C1 segment of cervical spinal cord (tissue), 14 donors: ENCODE measurements at places on chromosomes 16 and 17.
A peak's percentile ranks its signal among the peaks of the same experiment; 100 is the strongest.

DNA sequence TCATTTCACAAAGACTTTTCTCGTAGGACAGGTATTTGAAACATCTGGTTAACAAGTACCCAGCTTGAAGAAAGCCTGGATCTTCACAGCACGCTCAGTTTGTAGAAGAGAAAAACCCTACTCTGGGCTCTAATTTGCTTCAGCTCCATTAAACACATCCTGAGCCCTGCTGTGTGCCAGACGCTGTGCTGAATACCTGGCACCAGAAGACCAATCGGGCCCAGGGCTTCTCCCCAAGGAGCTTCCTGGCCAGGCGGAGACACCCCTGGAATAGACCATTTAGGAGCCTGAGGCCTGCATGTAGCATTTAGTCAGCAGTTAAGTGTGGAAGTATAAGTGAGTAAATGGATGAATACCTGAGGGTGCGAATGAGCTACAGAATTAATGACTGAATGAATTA is 8.9 kb upstream of the ABAT start:
- DNase-seq, result no peak

DNA sequence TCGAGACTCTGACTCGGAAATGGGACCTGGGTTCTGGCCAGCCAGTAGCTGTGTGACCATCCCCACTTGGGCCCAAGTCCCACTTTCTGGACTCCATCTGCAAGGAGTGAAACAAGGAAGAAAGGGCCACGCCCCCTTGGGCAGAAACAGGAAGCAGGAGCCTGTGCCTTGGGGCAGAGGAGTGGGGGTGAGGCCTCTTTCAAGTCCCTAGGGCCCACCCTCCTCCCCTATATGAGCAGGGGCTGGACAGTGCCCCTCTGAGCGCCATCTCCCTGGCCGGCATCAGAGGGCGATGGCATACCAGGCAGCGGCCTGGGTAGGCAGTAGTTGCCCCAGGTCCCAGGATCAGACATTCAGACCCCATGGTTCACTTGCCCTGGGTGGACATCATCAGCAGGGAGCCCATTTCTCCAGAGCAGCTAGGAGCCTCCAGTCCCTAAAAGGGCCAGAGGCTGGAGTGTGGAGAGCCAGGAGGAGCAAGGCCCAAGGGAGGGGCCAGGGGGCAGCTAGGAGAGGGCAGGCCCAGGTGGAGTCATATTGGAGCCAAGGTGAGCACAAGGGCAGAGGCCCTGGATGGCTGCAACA is 7.1 kb downstream of the BCAR1 start:
- peak; percentile 15 for DNase-seq

- no peak for DNase-seq
Observed at GRCh38 chr17:20095336-20096080, 86.3 kb downstream of the SPECC1 start.

GRCh38 chr16:65125322-65125721 is 3.5 kb upstream of the CDH11 start:
- DNase-seq, result no peak

DNA sequence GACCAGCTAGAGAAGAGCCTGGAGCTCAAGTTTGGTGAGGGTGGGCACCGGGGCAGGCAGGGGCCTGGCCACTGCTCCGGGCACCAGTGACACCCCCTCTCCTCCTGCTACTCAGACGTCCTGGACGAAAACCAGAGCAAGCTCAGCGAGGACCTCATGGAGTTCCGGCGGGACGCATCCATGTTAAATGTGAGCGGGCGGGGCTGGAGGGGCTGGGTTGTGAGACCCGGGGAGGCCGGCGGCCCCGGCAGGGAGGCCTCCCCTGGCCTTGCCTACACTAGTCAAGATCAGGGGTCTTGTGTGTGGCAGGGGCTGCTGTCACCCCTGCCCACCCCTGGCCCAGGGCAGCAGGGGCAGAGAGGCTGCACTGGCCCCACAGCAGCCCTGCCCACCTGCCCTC is 17.8 kb downstream of the TRAF7 start:
- no peak for DNase-seq

GRCh38 chr17:43464046-43464445 is 19.7 kb upstream of the DHX8 start:
- no peak for DNase-seq

DNA sequence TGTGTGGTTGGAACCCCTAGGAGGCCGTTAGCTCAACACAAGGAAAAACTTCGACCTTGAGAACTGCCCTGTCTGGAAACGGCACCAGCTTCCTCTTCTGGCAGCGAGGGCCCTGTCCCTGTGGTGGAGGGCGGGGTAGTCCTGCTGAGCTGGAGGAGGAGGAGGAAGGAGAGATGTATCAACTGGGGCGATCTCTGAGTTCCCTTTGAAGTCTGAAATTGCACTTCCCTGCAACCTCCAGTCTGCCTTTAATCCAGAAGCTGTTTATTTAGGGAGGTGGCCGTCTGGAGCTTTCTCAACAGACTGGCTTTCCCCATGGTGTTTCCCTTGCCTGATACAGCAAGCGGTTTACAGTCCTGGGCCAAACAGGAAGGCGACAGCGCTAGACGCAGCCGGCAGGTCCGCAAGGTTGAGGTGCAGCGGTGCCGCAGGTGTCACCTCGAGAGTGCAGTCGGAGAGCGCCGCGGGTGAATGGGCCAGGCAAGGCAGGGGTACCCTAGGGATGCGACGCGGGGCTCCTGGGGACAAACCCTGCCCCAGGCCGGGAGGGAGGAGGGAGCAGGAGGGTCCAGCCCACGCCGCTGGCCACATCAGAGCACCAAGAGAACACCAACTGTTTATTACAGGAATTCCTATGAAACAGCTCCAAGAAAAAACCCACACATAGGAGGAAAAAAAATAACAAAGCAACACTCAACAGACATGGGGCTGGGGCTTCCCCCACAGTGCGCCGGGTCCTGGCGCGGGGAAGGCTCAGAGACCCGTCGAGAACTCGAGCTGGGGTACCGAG is 11.4 kb upstream of the MRPS23 start:
- DNase-seq, result no peak

GRCh38 chr17:41989702-41990419 is 23.3 kb downstream of the CNP start:
- DNase-seq, result no peak

DNA sequence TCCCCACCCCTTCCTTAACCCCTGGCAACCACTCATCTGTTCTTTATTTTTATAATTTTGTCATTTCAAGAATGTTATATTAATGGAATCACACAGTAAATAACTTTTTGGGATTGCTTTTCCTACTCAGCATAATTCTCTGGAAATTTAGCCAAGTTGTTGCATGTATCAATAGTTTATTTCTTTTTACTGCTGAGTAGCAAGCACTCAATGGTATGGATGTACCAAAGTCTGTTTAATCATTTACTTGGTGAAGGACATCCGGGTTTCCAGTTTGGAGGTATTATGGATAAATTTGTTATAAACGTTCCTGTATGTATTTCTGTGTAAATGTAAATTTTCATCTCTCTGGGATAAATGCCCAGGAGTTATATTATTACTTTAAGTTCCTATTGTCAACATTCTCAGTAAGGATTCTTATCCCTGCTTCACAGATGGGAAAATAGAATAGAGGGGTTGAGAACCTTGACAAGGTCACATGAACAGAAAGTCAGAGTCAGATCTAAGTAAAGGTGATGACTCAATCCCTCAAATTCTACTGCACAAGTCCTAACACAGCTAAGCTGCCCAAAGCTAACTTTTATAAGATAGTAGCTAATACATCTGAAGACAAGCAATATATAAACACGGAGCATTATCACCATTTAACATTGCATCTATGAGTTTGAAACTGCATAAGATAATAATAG is 62.4 kb upstream of the MTMR4 start:
- no peak for DNase-seq

DNA sequence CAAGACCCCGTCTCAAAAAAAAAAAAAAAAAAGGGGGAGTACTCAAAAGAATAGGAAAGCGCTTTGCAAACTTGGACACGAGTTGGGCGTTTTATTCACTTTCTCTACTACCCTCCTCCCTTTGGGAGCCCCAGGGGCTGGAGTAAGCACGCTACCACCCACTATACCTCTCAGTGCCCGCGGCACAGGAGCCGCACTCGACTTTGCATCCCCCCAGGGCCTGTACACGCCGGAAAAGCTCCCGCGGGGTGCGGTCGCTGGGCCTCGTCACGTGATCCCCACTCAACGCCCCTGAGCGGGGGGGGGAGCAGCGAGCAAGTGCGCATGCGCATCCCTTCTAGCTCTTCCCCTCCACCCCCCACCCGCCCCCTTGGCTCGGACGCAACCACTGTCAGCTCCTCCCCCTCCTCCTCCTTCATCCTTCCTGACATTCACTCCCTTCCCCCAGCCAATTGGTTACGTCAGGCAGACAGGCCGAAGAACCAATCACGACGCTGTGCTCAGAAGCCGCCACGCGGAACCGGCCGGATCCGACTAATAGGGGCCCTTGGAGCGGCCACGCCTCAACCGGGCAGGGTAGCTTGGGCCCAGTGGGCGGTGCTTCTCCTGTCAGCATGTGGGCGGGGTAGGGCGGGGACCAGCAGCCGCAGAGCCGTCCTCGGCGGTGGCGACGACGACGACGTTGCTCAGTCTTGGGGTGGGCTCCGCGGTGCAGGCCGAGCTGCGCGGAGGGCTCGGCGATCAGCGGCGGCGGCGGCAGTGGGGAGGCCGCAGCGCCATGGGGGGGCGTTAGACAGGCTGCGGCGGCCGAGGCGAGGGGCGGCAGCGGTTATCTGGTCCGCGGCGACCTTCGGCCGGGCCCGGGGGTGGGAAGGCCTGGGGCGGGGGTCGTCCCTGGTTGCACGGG is at the start of gene HAPSTR1:
Gene HAPSTR1 (plus strand): TSS at position 685 of the 907 bp plus-strand sequence. CDS start 401 bp downstream, outside the sequence.
- peak; percentile 100 for DNase-seq

GRCh38 chr17:74417178-74418045 is 14.5 kb upstream of the GPRC5C start:
- no peak for DNase-seq

DNA sequence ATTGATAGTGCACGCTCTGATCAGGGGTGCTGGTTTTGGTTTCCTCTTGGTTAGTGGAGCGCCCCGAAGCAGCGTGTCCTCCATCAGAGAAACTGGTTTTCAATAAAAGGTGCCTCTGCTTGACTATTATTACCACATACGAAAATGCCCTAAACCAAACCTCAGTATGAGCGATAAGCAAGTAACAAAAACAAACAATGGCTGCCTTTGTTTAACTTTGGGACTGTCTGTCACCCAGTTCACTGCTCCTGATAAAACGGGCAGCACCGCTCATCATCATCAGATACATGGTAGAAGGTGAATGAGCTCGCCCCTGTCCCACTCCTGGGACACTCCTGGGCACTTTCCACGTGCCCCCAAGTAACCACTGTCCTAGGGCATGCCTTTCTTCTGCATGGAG is 24.0 kb downstream of the DUSP14 start:
- DNase-seq, result no peak

DNA sequence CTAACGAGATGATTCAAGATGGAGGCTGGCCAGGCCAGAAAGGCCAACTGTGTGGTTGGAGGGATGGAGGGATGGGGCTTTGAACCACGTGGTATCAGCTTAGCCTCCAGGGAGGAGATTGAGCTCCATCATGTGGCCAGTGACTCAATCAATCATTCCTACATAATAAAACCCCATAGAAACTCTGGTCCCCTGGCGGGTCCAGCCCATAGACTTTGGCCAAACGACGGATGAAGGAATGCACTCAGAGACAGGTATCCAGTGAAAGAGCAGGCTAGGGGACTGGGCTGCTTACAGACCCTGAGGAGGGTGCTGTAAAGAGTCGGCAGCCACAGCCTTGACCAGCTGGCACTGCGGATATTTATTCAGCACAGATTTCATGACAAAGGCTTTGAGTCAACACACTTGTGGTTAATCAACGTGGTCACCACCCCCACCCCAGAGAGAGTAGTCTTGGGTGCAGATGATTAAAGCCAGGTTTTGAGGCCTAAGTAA is 308.7 kb upstream of the TNRC6C start:
- DNase-seq, result no peak

DNA sequence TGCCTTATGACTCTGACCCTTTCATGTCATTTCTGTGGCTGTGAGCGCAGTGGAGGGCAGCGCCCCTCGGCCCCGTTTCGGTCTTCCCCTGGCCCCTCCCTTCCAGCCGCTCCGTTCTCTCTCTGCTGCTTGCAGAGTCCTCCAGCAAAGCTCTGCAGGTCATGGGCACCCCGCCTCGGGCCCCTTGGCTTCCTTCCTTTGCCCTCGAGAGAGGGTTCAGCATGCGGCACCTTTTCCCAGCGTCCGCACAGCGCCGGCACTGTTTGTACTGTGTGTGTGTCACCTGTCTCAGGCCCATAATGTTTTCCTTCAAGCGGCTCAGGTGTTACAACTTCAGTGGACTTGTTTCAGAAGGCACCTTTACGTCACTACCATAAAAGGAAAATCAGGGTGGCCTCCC is 98.5 kb downstream of the RAP1GAP2 start:
- DNase-seq, result no peak

- no peak for DNase-seq
Observed at GRCh38 chr16:27204312-27204915, 1.1 kb downstream of the KDM8 start.

DNA sequence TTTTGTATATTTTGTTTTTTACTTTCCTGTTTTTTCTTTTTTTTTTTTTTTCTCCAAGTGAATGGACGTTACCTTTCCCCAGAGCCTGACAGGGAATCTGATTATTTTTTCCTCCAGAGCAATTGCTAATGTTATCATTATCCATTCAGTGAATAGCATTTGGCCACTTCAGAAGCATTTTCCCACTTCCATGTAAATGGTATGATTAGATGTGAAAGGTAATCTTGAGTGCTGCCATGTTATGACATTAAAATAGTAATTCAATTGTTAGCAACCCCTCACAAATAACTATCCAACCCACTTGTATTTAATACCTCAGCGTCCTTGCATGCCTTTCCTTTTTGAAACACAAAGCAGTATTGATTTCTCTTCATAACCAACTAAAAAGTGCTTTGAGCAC is 1243.8 kb downstream of the CDH8 start:
- no peak for DNase-seq

DNA sequence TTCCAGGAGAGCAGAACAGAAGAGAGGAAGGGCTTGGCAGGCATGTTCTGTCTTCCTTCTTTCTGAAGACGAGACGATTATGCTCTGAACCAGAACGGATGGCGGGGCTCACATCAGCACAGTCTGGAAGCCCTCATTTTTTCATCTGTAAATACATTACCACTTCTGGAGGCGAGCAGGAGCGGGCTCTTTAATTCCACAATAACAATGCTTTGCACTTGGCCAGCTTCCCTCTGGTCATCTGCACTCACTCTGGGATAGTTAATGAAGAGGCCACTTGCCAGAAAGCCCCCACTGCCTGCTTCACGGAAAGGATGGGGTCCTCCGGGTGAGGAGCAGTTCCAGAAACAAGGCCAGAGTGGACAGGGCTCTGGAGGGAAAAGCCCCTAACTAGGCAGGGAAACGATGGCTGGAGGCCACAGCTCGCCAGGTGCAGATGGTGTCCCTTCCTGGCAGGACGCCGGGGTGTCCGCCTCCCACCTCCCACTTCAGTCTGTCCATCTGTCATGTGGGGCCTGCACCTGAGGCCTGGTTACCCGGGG is 13.1 kb upstream of the BCAR1 start:
- peak; percentile 45 for DNase-seq

- no peak for DNase-seq
Observed at GRCh38 chr17:31653691-31654090, 205.4 kb downstream of the COPRS start.
